B cell (primary cell): ENCODE measurements at places on chromosomes 2 and 18. TPM values are rescaled to one million over a fixed set of nuclear protein-coding genes. Genes with fewer than 3 reads are reported as not detected.

Gene FRZB
- total RNA-seq, result 0.10 TPM in 1 of 2 replicates, not detected in the other

Gene ALLC
- total RNA-seq, result not detected in 2 replicates

Gene ADGRF3
- total RNA-seq, result 0.47 and 0.53 TPM in 2 replicates

Gene MPP4
- total RNA-seq, result not detected in 2 replicates

Gene GATA6
- not detected in 2 replicates for total RNA-seq

Gene MAP3K19
- not detected in 2 replicates for total RNA-seq

Gene SKA1
- total RNA-seq, result 0.52 and 0.66 TPM in 2 replicates

Gene TXNDC2
- 0.22 and 0.73 TPM in 2 replicates for total RNA-seq

Gene SIX3
- not detected in 2 replicates for total RNA-seq

Gene PAX3
- not detected in 2 replicates for total RNA-seq

DNA sequence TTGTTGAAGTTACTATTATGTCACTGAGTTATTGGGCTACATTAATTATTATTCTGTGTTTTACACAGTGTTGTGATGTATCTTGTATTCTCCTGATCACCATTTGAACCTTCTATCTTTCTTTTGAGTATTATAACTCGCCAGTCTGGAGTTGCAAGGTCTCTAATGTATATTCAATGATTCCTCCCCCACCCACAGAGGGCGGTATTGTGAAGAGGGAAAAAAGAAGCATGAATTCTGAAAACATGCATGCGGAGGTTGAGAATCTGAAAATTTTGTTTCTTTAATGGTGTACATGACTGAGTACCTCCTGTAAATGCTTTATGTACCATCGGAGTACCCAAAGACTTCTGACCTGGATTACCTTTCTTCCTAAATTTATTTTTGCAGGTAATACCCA is 266.6 kb downstream of the NR4A2 start:
- no peak for DNase-seq

DNA sequence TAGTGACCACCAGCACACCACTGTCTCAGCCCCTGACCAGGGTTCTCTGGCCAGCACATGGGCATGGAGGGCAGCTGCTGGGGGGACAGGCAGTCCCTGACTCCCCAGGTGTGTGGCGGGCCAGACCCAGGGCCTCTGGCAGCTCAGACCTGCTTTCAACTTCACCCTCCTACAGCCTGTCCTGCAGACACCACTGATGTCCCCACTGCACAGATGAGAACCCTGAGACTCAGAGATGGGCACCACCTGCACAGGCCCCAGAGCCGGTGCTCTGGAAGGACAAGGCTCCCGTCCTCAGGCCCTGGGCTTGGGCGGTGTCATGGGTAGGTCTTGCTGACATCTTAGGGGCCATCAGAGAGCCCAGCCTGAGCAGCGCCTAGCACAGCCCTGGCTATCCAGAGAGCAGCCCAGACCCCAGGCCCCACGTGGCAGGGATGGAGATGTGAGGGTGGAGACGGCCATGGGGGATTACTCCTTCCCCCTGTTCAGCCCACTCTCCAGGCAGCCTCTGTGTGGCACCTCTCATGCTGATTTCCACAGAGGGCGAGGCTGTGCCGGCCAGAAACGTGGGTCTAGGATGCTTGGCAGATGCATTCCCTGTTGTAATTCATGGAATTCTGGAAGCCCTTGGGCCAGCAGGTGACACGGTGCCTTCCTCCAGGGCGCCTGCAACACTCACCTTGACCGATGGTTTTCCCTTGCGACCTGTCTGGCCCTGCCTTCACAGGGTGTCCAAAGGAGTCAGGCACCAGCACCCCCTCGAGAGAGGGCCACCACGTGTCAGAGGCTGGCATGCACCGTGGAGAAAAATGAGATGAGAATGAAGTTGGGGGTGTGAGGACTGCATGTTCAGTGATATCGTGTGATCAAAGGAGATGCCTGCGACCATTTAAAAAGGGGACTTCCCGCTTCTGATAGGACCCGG is 61.2 kb upstream of the GLI2 start:
- no peak for DNase-seq

DNA sequence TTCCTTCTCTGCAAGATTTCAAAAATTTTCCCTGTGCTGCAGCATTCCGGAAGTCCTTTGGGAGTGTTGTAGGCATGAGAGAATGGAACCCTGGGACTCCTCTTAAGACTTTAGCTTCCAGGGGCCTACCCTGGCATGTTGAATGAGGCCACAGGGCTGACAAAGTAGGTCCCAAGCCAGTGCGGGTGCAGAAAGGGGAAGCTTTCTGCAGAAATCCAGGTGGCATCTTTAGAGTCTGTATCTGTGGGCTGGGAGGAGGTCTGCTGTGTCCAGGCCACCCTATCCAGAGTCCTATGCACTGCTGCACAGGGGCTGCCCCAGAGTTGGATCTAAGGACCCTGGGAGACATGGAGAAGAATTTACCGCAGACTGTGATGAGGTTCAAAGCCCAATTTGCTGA is 1.9 kb upstream of the SIX2 start:
- no peak for DNase-seq

GRCh38 chr2:167783261-167784083 is 463.9 kb downstream of the STK39 start:
- no peak for DNase-seq

- DNase-seq, result no peak
Measured at GRCh38 chr18:79866889-79867574, 69.3 kb downstream of the KCNG2 start.

GRCh38 chr18:48202350-48203260 is 206.6 kb downstream of the ZBTB7C start:
- no peak for DNase-seq

GRCh38 chr2:149169656-149170055 is 131.2 kb downstream of the LYPD6B start:
- DNase-seq, result no peak

DNA sequence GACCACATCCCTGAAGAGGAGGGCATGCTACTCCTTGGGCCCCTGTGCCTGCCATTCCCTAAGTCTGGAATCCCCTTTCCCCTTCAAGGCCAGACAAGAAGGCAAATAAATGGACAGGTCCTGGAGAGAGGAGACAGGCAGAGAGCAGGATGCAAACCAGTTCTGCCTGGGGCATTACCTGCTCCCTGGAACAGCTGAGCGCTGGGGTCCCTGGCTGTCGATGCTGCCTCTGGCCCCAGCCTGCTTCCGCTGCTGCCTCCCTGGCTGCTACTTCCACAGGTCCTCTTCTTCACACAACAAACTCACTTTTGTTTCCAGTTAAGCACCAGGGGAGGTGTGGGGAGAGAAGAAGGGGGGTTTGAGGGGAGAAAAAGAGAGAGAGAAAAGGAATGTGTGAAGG is 53.1 kb downstream of the SLC4A5 start:
- DNase-seq, result no peak

DNA sequence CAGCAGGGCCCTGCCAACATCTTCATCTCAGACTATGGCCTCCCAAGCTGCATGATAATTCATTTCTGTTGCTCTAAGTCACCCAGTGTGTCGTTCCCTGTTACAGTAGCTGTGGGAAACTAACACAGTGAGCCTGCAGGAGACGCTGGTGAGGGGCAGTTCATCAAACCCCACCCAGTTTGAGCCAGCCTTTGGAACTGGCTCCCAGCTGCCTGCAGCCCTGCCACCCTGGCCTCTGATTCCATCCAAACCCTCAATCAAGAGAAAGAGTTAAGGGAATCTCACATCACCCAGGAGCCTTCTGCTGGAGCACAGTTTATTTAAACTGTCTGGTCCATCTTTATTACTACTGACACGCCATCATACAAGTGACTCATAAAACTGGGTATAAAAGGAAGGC is 64.9 kb upstream of the ZCCHC2 start:
- DNase-seq, result no peak

DNA sequence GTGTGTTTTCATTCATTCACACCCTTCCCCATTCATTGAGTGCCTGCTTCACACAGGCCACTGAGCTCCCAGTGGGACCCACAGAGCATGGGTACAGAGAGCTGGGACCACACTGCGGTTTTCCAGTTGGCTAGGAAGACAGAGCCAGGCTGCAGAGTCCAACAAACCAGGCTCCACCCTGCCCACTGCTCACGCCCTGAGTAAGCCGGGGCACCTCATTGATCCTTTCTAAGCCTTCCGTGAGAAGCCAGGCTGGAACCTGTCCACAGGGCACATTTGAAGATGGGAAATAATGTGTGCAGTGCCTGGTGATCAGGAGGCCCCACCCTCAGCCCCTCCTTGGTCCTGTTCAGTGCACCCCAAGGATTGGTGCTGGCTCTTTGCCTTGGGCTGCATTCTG is 13.5 kb downstream of the KCNIP3 start:
- DNase-seq, result no peak

DNA sequence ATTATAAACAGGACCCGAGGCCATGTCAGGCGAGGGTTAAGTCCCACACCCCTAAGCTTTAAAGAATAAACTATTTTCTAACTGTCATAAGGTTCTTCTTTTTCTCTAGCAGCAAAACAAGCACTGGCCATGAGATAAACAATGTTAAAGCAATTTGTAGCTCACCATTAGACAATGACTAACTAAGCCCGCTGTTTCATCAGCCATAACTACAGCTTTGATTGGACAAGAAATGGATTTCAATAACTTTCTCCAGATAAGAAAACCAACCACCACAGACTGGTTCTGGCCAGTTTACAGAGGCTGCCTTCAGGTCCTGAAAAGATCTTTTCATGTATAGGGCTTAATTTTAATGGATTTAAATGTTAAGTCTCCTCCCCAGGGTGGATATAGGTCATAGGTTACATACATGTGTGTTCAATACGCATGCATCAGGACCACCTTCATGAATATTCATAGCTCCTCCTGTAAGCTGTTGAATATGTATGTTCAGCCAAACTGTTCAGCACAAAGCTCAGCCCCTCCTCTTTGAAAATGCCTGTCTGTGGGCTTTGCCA is 108.7 kb upstream of the RAB6C start:
- no peak for DNase-seq

DNA sequence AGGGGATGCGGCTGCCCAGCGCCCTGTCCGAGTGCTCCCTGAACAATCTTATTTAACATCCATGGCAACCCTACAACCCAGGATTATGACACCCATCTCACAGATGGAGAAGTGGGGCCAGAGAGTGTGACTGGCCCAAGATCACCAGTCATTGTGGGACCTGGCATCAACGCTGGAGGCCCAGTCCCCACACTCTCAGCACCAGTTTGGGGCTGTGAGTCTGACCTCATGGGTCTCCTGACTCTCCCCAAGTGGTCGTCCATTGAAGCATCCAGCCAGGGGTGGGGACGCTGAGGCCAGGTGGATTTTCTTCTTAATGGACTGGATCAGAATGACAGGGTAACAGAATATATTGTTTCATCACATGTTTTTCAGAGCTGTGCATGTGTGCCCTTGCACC is 24.5 kb downstream of the MAL start:
- no peak for DNase-seq

- DNase-seq, result no peak
Measured at GRCh38 chr2:186887107-186888090, 38.4 kb upstream of the ZSWIM2 start.

- peak; percentile 38 for DNase-seq
Measured at GRCh38 chr2:9739531-9739964, 103.7 kb upstream of the TAF1B start.

DNA sequence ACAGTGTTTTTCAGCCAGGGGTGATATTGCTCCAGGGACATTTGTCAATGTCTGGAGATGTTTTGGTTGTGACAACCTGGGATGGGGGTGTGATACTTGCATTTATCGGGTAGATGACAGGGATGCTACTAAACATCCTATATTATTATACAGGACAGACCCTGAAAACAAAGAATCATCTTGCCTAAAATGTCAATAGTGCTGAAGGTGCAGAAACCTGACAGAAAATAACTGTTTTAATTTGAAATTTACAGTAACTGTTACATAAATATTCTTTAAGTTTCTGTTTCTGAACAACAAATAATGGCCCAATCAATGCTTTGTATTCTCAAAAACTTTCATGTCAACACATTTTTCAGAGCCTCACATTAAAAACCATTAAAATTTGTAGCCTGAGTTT is 2.0 kb downstream of the IL36A start:
- DNase-seq, result no peak

- no peak for DNase-seq
Measured at GRCh38 chr18:11112286-11112685, 37.1 kb downstream of the PIEZO2 start.

DNA sequence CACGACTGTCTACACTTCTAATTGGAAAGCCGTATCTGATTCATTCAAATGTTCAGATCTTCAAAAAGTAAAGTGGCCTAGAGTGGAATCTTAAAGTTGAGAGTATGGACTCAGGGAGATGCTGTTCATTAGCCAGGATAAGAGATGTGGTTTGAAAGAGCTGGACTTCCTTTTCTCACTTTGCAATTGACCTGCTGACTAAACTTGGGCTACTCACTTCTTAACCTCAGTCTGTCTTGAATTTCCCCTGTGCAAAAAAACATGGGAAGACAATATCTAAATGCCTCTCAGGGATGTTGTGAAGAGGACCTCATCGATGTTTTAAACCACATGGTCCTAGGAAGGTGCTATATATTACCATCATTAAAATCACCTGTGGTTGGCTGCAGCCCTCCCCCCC is 64.1 kb downstream of the BCL2 start:
- DNase-seq, result no peak

DNA sequence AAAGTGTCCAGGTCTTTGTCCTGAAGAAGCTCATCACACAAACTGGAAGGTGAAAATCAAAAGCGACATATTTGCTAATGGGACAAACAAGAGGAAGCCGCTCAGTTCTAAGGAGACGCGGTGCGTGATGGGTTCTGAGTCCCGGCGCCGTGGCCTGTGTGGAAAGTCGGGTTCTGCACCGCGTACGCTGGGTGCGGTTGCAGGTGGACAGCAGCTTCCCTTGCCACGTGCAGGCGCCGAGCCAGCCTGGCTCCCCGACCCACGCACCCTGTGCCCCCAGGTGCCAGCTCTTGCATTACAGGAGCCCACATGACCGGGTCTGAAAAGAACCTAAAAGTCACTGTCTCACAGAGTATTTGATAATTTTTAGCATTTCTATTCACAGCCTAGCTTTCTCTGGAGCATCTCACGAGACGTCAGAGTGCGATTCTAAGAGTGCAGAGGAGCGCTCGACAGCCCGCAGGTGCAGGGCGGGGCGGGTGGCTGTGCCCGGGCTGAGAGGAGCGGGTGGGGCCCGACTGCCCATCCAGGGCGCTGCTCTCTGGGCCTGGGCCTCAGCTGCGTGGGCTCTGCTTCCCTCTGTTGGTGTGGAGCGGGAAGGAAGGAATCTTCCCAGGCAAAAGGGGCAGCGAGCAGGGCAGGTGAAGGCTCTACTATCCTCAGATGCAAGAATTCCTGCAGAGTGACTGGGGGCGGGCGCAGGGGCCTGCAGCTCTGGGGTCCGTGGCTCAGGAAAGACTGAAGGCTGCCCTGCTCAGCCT is 39.4 kb downstream of the MYT1L start:
- no peak for DNase-seq

DNA sequence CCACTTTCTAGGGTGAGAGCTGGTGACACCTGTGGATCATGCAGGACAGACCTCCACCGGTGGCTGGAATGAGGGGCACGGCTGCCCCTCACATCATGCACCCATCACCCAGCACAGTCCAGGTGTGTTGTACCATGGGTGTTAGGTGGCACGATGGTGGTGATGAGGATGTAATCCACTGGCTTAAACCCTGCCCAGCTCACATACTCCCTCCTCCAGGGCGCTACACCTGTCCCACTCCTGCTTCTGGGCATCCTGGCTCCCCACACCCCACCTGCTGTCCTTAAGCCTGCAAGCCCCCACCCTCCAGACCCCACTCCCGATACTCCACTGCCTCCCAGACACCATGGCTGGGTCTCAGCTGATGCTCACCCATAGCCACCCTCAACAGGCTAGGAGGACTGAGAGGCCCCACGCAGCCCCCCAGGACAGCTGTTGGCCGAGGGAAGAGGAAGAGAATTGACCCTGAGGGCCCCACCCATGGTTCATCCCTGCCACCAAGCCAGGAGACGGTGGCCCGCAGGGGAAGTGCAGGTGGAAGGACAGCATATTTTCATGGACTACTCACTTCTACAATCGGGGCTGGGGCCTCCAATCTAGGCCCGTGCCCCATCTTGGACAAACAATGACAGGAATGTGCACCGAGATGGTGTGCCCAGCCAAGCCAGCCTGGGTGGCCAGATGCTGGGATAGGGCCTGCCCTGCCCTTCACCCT is 34.3 kb downstream of the MAL start:
- DNase-seq, result no peak
